A375 (cell line): ENCODE measurements at places on chromosomes 3 and 15. TPM values are rescaled to one million over a fixed set of nuclear protein-coding genes. Genes with fewer than 3 reads are reported as not detected.

Gene MORC1
- not detected in 2 replicates for total RNA-seq

Gene KBTBD8
- 2.1 and 5.7 TPM in 2 replicates for total RNA-seq

Gene SHF
- total RNA-seq: 7.3 and 8.8 TPM in 2 replicates

Gene DAZL
- not detected in 2 replicates for total RNA-seq

Gene COL6A5
- total RNA-seq: not detected in 2 replicates

Gene TSPAN3
- total RNA-seq: 142 and 164 TPM in 2 replicates
